Stimulated activated CD8-positive, alpha-beta memory T cell treated with anti-CD3 and anti-CD28 coated beads, Interleukin-7, amount 100 ng/mL, for 48 hours (primary cell): ENCODE measurements at places on chromosomes 6 and 20.

- DNase-seq = no peak
These were observed 292.7 kb downstream of the TBC1D7 start for GRCh38 chr6:13035606-13036005.

DNA sequence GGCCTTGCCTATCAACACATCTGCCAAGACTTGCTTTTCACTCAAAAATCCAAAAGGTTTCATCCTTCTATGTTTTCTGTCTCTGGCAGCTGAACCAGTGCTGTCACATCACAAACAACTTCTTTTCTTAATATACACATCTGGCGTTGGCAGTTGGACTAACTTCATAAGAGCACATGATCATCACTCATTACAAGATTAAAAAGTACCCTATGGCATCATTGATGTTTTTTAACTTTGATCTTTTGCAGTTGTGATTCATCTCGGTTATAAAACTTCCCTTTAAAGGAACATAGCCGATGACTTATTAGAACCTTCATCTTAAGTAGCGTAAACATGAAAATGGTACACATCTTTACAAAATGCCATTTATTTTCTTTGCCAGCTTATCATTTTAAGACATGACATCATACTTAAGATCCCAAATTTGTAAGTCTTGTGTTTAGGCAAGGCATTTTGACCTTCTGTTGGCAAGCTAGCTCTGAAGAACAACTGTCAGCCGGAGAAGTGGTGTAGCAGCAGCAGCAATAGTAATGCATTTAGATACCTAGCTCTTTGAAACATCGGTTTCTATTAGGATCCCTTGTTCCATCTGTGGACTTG, 64.2 kb upstream of the SUPT3H start:
- DNase-seq = no peak

GRCh38 chr6:18081025-18081668, 41.3 kb downstream of the NHLRC1 start:
- DNase-seq = no peak

DNA sequence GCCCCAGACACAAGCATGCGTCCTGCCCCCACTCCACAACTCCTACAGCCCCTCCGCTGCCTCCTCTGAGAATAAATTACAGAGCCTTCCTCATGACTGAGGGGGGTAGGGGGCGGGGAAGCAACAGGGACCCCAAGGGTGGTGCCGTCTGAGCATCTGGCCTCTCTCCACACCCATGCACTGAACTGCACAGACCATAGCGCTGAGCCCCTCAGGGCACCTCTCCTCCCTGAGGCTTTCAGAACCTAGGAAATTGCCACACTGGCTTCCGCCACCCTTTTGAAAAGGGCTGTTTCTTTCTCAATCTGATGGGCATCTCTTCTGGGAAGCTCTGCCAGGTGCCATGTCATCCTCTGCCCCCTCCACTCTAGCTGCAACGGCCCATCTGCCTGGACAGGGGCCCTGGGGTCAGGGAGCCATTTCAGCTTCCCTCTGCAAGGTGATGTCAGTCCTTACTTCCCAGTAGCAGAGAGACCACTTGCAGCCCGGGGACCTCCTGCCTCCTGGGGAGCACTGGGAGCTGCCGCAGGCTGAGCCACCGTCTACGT, 2.5 kb downstream of the CST7 start:
- no peak for DNase-seq

DNA sequence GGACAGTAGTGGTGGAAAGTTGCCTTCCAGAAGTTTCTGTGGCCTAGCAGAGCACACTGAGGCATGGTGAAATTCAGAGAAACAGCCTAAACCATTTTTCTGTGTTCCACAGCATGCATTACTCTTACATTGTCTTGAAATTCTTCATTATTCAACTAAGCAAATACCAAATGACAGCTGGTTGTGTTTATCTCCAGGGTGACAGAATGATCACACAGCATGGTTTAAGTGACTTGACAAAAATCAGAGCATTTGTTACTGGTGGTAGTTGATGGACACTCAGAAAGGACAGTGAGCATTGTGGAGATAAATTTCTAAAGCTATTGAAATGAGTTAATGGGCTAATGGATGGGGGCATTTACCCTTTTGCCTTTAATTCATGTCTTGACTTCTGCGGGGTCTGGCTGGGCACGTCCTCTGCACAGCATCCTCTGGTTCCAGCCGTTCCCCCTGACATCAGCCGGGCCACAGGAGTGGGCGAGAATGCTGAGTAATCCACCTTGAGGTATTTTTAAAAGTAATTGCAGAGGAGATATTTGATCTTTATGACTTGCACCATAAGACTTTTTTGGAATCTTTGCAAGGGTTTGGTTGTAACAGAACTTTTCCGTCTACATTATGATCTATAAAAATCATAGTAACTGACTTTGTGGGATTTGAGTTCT, 78.9 kb upstream of the SCP2D1 start:
- no peak for DNase-seq

DNA sequence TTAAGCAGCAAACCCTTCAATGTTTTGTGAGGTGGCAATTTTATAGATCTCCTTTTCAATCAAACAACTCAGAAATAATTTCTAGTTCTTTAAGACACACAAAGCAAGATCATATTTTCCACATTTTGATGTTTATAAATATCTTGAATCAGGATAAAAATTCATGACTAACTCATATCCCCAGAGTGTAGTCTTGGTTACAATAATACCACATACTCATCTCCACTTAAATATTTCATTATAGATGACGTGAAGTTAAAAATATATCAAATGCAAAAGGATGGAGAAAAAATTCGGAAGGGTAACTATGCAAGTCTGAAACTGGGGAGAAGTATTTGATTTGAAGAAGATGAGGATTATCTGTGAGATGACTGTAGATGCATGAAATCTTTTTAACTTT, 59.8 kb upstream of the HIVEP1 start:
- DNase-seq = no peak

GRCh38 chr20:22717466-22717865, 133.1 kb upstream of the FOXA2 start:
- no peak for DNase-seq

GRCh38 chr6:130202782-130203181, 20.0 kb downstream of the SAMD3 start:
- DNase-seq = no peak

GRCh38 chr20:32965115-32965514, 39.1 kb downstream of the SUN5 start:
- DNase-seq = no peak

- DNase-seq = no peak
These were observed 41.0 kb downstream of the CYP24A1 start for GRCh38 chr20:54132612-54133433.

- DNase-seq = no peak
These were observed 79.3 kb downstream of the SLC35F1 start for GRCh38 chr6:117986396-117986795.

DNA sequence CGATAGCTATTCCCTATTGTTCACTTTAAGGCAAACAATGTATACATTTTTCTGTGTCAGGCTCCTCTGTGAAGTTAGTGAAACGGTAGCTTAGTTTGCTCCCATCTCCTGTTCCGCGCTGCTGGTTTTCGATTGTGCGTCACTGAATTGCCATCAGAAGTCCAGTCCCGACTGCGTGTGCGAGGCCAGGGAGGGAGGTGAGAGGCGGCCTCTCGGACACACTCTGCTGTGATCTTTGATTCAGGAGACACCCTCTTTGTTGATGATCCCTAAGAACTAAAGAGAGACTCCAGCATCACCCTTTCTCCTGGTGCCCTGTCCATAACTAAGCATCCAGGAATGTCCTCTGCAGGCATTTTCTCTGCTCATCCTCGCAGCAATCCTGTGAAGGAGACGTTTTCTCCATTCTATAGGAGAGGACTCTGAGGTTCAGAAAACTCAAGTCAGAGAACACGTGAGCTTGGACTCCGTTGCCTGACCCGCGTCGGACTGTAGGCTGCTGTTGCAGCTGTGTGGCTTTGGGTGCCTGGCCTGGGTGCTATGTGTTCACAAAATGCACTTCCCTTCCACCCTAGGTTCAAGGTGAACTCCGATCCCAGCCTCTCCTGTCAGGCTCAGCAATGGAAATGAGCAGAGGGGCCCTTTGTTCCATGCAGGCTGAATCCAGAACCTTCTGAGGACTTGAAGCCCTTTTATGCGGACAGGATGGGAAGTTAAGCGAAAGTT, 24.1 kb upstream of the UNC93A start:
- no peak for DNase-seq

DNA sequence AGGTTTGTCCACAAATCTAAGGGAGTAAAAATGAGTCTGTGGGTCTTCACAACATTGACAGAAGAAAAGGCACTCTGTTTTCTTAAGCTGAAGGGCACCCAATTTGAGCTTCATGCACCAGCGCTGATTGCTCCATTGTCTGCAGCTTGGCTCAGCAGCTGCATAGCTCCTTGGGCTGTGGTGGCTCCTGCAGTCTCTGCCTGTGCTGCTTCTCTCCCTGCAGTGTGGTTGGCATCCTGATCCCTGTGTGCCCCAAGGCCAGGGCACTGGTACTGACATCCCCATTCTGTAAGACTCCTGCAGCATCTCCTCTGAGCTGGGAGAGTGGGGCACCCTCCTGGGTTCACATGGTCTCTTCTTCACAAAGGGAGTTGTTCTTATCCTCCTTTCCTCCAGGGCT, 83.2 kb upstream of the B3GAT2 start:
- no peak for DNase-seq

- DNase-seq = no peak
These were observed 41.8 kb upstream of the FOXO3 start for GRCh38 chr6:108518714-108519576.

- no peak for DNase-seq
These were observed 31.2 kb downstream of the PARD6B start for GRCh38 chr20:50762435-50763220.

- peak; percentile 23 for DNase-seq
These were observed at the start of gene SYCP2L for GRCh38 chr6:10886691-10887502. SYCP2L (plus strand) TSS chr6:10887052; CDS start chr6:10887127, 75 bp downstream.

DNA sequence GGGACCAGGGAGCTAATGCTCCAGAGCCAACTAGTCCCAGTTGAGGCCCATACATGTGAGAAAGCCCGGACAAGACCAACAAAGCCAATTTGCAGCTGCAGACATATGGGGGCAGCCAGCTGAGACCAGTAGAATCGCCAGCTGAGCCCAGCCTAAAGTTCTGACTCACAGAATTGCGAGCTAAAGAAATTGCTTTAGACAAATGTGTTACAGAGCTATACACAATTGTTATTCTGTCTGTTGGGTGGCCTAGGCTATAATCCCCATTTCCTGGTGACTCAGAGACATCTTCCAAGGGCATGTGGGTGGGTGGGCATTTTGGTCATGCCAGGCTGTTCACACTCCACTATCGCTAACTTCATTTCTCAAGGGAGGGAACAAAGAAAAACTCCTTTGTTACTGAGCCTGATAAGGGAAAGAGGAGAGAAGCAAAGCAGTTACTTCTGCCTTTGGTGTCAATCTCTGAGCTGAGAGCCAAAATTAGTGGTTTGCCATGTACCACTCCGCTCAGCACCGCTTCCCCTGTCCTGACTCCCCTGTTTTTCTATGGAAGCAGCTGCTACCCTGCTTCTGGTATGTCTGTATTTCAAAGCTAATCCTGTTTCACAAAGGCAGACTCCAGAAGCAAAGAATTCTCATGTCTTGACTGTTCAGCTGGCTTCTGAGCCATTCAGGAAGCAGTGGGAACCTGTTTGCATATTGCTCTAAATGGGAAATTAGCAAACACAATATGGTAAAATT, 26.1 kb downstream of the SCP2D1 start:
- DNase-seq = no peak

GRCh38 chr6:108653949-108654348, 93.2 kb downstream of the FOXO3 start:
- DNase-seq = no peak

GRCh38 chr6:7921632-7922092, 11.1 kb upstream of the TXNDC5 start:
- no peak for DNase-seq

DNA sequence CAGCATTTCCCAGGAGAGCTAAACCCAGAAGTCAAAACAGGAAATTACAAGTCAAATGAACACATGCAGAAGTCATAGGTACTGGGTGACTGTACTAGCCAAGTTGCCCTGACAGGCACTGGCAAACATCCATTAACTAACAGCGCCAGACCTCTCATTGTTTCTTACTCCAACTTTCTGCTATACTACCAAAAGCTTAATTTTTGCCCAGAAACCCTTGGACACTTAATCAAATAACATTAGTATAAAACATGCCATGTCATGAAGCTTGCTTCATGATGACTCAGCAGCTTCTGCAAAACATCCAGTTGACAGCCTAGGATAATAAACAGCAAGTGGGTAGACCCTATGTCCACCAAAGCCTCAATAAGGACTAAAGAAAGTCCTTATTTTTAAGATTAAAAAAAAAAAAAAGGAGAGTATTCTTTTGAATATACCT, 3.5 kb downstream of the NUP153 start:
- DNase-seq = no peak

DNA sequence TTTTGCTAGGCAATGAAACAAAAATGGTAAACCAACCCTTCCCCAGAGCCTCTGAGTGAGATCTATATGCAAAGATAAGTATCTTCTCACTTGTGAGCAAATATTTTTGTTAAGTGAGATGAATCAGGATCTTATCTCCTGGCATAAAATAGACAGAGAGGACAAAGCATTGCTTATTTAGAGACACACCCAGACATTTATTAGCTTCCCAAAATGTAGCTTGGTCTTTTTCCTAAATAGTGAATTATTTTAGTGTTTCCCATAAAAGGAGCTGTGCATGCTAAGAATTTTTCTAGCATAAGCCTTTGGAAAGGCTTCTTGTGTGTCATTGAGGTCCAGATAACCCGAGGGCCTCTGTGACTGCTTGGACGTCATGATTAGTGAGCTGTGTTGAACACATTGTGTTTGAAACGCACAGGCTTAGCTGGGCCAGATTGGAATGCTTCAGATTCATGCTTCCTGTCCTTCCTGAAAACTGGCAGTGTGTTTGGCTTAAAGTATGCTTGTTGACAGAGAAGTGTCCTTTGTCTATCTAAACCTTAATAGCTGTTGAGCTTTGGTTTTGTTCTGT, 16.5 kb downstream of the MTHFD1L start:
- no peak for DNase-seq

- DNase-seq = no peak
These were observed 55.9 kb downstream of the IL22RA2 start for GRCh38 chr6:137117581-137117980.

- no peak for DNase-seq
These were observed 2.3 kb upstream of the EPB41L1 start for GRCh38 chr20:36152261-36152660.

DNA sequence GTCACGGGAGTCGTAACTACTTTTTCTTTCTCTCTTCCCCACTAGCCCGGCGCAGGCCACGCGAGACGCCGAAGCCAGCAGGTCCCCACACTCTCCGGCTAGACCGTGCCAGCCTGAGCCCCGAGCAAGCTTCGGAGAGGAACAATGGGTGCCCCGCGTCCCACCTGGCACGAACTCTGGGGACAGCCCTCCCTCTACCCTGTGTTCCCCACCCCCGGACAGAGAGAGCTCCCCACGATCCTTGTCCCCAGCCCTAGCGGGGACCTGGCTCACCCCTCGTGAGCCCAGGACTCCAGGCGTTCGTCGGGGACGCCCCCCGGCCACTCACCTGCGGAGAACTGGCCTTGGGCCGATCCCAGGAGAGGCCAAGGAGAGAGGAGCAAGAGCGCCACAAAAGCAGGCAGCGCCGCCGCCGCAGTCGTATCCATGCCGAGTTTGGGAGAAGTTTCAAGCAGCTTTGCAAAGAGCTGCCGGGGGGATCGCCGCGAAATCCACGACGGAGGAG, 416 bp downstream of the PTPRK start:
- DNase-seq = no peak
